ENCODE measurements at places on chromosomes 7 and 10.

GRCh38 chr10:71214641-71215559 lies 2.5 kb downstream of the UNC5B start:
- peak overlapping the region; percentile 47 for H3K4me3 ChIP-seq
- H3K4me1 ChIP-seq = peaks cover 56% of the 10 kb centered on the region
- no peaks in the 10 kb centered on the region for H3K36me3 ChIP-seq
- no peak overlapping the region for H3K27ac ChIP-seq
- no peak for DNase-seq

DNA sequence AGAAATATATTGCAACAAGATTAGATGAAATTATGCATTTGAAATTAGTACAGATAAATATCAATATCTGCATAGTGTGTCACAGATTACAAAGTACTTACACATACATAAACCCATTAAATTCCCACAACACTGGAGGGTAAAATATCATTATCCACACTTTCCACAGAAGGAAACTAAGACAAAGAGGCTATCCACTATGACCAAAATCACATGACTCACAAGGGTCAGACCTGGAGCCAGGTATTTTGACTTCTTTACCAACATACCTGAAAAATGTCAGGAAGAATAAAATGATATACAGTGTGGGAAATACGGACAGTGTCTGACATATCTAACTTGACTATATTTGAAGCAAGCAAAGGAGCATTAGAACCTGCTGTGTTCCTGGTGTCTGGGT lies 34.1 kb downstream of the HYCC1 start:
- no peaks in the 10 kb centered on the region for H3K27me3 ChIP-seq
- no peak overlapping the region for H3K27ac ChIP-seq
- no peaks in the 10 kb centered on the region for H3K4me1 ChIP-seq
- H3K4me3 ChIP-seq = no peak overlapping the region

GRCh38 chr7:18208921-18209320 lies 181.3 kb upstream of the PRPS1L1 start:
- H3K4me1 ChIP-seq = no peaks in the 10 kb centered on the region
- no peak overlapping the region for H3K4me3 ChIP-seq
- DNase-seq = no peak

- no peak for DNase-seq
- no peak overlapping the region for H3K4me3 ChIP-seq
- no peaks in the 10 kb centered on the region for H3K36me3 ChIP-seq
- peaks cover 15% of the 10 kb centered on the region for H3K4me1 ChIP-seq
Observed at GRCh38 chr10:124376411-124376810, 42.3 kb downstream of the OAT start.

GRCh38 chr10:111933937-111934336 lies 249.6 kb downstream of the GPAM start:
- no peak overlapping the region for H3K27ac ChIP-seq
- H3K4me1 ChIP-seq = no peaks in the 10 kb centered on the region
- H3K27me3 ChIP-seq = no peaks in the 10 kb centered on the region
- no peak overlapping the region for H3K4me3 ChIP-seq
- no peak for DNase-seq
- no peaks in the 10 kb centered on the region for H3K36me3 ChIP-seq

DNA sequence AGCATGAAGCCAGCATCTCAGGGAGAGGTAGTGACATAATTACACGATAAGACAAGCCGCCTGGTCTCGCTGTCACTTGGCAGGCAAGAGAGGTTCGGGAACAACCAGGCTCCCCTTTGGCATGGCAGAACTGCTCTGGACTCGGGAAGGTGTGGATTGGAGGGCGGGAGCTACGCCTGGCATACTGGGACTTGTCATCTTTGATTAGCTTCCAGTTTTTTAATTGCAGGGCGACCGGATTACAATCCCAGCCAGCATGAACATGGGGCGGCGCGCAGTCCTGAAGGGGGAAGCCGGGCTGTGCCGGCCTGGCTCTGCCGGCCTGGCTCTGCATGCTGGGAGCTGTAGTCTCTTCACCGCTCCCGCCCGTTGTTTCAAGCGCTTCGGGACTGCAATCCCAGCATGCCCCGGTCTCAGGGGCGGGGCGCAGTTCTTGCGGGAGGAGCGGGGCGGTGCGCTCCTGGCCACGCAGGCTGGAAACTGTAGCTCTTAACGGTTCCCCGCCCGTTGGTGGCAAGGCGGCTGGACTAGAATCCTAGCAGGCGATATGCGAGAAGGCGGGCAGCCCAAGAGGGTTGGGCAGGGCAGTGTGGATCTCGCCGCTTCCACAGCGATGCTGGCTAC lies 45.5 kb upstream of the ZNF716 start:
- H3K27ac ChIP-seq = no peak overlapping the region
- H3K4me1 ChIP-seq = no peaks in the 10 kb centered on the region
- no peak for DNase-seq
- no peak overlapping the region for H3K4me3 ChIP-seq
- H3K36me3 ChIP-seq = no peaks in the 10 kb centered on the region
- no peaks in the 10 kb centered on the region for H3K27me3 ChIP-seq

DNA sequence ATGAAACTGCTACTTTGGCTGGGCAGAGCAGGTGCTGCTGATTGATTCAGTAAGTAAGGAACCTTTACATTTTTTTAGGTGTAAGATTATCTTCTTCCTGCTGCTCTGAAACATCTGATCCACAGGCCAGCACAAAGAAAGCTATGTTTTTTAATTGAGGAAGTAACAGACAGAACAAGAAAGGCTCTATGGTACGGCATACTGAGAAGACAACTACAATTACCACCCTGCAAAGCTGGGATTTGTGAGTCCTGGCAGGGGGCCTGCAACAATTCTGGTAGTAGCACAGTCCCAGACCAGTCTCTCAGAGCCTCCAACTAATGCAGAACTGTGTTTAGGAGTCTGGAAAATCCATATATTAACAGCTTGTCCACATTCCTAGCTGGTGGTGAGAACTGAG lies 103.0 kb upstream of the LRRTM3 start:
- no peaks in the 10 kb centered on the region for H3K4me1 ChIP-seq
- H3K27ac ChIP-seq = peak overlapping the region; percentile 19
- no peaks in the 10 kb centered on the region for H3K27me3 ChIP-seq
- H3K4me3 ChIP-seq = no peak overlapping the region

DNA sequence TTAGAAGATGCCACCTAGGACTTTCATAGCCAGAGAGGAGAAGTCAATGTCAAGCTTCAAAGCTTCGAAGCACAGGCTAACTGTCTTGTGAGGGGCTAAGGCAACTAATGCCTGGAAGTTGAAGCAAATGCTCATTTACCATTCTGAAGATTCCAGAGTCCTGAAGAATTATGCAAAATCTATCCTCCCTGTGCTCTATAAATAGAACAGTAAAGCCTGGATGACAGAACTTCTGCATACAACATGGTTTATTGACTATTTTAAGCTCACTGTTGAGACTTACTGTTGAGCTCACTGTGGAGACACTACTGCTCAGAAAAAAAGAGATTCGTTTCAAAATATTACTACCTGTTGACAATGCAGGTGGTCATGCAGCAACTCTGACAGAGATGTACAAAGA lies 28.6 kb downstream of the TNS3 start:
- no peaks in the 10 kb centered on the region for H3K27me3 ChIP-seq
- no peak overlapping the region for H3K27ac ChIP-seq
- no peak for DNase-seq
